ENCODE measurements at places on chromosomes 7 and 10.

- DNase-seq = no peak
These were observed 37.1 kb downstream of the GPR26 start for GRCh38 chr10:123703195-123703790.

- peak; percentile 75 for DNase-seq
These were observed 120.2 kb upstream of the AMPH start for GRCh38 chr7:38751416-38751815.

- no peak for DNase-seq
These were observed 472 bp upstream of the ADAM22 start for GRCh38 chr7:87933605-87933952.

DNA sequence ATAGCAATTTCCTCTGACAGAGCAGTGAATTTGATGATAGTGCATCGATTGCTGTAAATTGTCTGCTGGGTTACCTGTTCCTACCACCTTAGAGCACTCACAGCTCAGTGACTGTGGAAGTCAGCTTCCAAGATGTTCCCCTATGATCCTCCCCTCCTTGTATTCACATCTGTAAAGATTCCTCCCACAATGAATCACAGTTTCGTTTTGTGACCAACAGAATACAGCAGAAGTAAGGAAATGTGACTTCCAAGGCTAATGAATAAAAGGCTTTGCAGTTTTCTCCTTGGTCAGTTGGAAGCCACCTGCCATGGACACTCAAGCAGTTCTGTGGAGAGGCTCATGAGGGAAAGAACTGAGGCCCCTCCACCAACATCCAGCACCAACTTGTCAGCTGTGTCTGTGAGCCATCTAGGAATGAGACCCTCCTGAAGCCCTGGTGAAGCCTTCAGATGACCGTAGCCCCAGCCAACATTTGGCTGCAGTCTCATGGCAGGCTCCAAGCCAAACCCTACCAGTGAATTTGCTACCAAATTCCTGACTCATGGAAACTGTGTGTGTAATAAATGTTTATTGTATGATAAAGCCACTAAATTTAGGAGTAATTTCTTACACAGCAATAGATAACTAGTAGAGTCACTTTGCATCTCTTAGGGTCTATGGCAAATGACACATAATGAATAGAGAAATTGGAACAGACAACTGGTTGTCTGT, 309.5 kb upstream of the NPVF start:
- no peak for DNase-seq

GRCh38 chr7:50836646-50837045, 54.0 kb upstream of the GRB10 start:
- DNase-seq = no peak

GRCh38 chr7:129055294-129055816, 444 bp upstream of the TNPO3 start:
- no peak for DNase-seq

- no peak for DNase-seq
These were observed 203.1 kb downstream of the TFEC start for GRCh38 chr7:115827305-115828045.

DNA sequence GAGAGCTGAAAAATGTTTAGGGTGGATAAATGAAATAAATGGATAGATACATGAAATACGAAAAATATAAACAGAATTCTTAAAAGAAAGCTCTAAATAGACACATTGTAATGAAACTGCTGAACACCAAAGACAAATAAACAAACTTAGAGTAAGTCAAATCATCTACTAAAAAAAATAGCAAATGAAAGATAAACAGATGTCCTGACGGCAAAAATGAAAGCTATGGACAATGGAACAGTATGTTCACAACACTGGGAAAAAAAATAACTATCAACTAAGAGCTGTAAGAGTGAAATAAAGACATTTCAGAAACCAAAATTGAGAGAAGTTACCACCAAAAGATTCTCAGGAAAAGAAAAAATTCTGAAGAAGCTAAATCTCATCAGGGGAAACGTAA, 106.1 kb downstream of the SGMS1 start:
- no peak for DNase-seq

DNA sequence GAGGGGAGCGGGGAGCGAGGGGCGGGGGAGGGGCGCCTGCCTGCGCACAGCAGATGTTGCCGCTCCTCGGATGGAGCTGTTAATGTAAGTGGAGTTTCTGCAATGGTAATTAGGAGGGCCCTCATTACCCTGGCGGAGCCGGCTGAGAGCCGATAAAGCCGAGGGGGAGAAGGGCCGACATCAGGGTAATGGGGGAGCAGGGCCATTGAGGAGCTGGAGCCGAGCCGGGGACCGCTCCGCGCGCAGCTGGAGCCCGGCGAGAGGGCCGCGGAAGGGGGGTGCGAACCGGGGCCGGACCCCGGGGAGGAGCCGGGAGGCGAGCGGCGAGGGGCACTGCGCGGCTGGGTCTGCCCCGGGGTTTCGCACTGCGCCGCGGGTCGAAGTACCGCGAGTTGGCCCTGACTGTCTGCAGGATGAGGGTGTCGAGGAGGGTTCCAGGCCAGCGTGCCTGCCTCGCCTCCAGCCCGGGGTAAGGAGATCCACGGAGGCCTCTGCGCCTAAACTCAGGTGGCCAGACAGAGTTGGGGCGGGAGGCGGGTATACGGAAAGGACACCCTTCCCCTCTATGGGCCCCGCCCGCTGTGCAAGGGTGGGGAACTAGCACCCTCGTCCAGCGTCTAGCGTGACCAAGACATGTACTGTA, 55.0 kb upstream of the LBX1 start:
- no peak for DNase-seq

DNA sequence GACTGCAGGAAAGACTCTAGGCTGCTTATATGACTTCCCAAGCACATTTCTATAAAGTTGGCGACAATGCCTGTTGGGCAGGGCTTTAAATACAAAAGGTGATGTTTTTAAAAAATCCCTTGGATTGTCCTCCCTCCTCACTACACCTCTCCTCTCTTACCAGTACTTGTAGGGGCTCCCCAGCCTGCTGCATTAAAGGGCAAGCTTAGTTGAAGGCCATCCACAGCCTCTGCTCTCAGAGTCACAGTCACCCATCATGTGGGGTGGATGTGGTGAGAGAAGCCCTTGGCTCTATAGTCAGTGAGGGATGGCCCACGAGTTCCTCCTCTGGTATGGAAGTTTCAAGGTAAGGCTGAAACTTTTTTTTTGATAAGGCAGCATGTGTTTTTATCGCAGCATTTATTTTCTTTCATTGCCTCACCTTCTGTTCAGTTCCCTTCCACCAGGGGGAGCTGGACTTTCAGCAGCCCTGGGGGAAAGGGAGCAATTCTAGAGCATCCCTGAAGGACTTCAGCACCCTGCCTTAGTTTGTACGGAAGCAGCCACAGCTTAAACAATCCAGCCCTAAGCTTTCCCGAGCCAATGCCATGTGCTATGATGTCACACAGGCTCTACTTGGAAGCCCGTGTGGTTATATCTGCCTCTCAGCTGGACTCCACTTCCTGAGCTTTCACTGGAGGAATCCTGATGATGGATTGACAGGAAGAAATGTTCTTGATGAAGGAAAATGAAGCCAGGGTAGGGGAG, 131.9 kb downstream of the CALCR start:
- DNase-seq = peak; percentile 17

- no peak for DNase-seq
These were observed 64.1 kb upstream of the MALRD1 start for GRCh38 chr10:18984531-18984930.

- DNase-seq = no peak
These were observed 161.0 kb downstream of the TEX36 start for GRCh38 chr10:125521721-125522680.

GRCh38 chr7:121755286-121755685, 117.7 kb upstream of the PTPRZ1 start:
- peak; percentile 1 for DNase-seq

GRCh38 chr10:95467162-95467599, 94.0 kb downstream of the SORBS1 start:
- DNase-seq = no peak

- no peak for DNase-seq
These were observed 820.5 kb downstream of the GATA3 start for GRCh38 chr10:8874972-8875371.

All from fibroblast of skin of abdomen (primary cell).